ENCODE measurements at places on chromosomes 12 and 14. TPM values are rescaled to one million over a fixed set of nuclear protein-coding genes. Genes with fewer than 3 reads are reported as not detected.

DNA sequence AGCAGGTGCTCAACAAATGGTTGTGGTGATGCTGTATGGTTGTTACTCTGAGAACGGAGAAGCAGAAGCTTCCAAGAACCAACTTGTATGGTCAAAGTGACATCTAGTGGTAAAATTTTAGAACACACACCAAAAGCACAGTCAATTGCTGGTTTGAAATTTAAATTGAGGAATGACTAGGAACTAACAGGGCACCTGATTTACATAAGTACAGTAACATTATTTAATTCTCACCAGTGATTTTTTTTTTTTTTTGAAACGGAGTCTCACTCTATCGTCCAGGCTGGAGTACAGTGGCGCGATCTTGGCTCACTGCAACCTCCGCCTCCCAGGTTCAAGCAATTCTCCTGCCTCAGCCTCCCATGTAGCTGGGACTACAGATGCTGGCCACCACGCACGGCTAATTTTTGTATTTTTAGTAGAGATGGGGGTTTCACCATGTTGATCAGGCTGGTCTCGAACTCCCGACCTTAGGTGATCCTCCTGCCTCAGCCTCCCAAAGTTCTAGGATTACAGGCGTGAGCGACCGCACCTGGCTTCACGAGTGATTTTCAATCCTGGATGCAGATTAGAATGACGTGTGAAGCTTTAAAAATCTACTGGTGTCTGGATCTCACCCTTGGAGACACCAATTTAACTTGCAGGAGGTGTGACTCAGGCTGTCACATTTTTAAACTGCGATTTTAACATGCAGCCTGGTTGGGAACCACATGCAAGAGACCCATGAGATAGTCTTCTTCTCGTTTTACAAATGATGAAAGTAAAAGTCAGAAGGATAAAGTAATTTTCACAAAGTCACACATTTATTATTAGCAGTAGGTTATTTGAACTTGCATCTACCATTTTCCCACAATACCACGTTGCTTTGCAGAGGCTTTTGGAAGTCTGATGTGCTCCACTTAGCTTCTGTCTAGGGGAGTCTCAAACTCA, 14.1 kb upstream of the NUMB start:
- DNase-seq = no peak
- H3K27ac ChIP-seq = no peak overlapping the region
- no peaks in the 10 kb centered on the region for H3K27me3 ChIP-seq
- no peak overlapping the region for H3K4me3 ChIP-seq

DNA sequence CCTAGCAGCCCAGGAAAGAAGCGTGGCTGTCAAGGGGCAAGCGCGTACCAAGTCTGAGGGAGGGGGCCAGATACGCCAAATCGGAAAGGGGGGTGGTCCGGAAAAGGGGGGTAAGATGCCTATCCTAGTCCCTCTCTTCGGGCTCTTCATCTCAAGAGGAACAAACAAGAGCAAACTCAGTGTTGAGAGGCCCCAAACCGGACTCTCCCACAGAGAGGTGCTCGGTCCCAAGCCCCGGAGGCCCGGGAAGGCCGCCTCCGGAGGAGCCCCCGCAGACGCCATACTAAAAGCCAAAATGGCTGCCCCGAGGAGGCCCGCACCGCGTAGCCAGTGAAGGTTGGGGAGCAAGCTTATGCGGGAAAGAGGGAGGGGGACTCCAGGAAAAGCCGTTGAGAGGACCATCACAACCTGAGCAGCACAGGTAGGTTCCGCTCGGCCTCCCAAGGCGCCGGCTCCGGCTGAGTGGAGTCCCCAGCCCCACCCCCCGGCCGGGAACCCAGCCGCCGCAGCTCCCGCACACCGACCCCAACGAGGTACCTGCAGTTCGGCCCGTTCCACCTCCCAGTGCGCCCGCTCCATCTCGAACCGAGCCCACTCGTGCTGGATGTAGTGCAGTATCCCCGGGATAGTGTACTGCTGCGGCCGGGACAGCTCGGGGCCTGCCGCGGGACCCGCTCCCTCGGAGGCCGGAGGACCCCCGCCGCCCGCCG, at the start of gene AP4S1:
Gene AP4S1, plus strand, starts transcription at position 283 of the 710 bp plus-strand sequence. CDS start 40,548 bp downstream, outside the sequence.
- DNase-seq = peak; percentile 43
- H3K4me3 ChIP-seq = peak within 1 kb of the TSS; percentile 95
- H3K27ac ChIP-seq = peak within 1 kb of the TSS; percentile 100
- peaks cover 24% of the 10 kb centered on the region for H3K4me1 ChIP-seq
- H3K27me3 ChIP-seq = no peaks in the 10 kb centered on the region

DNA sequence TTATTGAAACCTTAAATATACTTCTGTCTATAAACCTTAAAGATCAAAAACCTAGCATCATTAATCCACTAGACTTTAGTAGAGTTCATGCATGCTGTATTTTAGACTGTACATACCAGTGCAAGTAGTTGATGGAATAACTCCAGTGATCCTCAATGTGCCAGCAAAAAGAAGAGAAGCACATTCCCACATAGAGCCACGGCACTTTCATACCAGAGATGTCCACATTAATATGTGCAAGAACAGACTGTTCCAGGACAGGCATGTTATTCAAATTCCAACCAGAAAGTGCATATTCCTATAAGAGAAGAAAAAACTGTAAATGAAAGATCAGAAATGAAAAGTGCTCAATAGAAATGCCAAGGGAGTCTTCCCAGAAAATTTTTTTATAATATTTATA, 55.0 kb downstream of the KDM5A start:
- H3K27ac ChIP-seq = no peak overlapping the region
- no peaks in the 10 kb centered on the region for H3K27me3 ChIP-seq
- H3K4me1 ChIP-seq = no peaks in the 10 kb centered on the region
- H3K4me3 ChIP-seq = no peak overlapping the region
- no peak for DNase-seq

GRCh38 chr14:105203057-105203531, 22.0 kb upstream of the NUDT14 start:
- H3K4me3 ChIP-seq = no peak overlapping the region
- no peaks in the 10 kb centered on the region for H3K36me3 ChIP-seq
- H3K27ac ChIP-seq = peak overlapping the region; percentile 83
- H3K4me1 ChIP-seq = peaks cover 65% of the 10 kb centered on the region

- no peak for DNase-seq
- no peak overlapping the region for H3K27ac ChIP-seq
- H3K27me3 ChIP-seq = no peaks in the 10 kb centered on the region
These were observed 8.8 kb upstream of the ZNF268 start for GRCh38 chr12:133172491-133172890.

- no peak overlapping the region for H3K27ac ChIP-seq
- H3K27me3 ChIP-seq = no peaks in the 10 kb centered on the region
- no peak for DNase-seq
- no peak overlapping the region for H3K4me3 ChIP-seq
These were observed 121.8 kb upstream of the NTF3 start for GRCh38 chr12:5310151-5310550.

- no peak for DNase-seq
- no peaks in the 10 kb centered on the region for H3K4me1 ChIP-seq
- no peaks in the 10 kb centered on the region for H3K27me3 ChIP-seq
- H3K4me3 ChIP-seq = no peak overlapping the region
- H3K27ac ChIP-seq = no peak overlapping the region
These were observed 195.1 kb downstream of the IPO8 start for GRCh38 chr12:30500532-30500931.

DNA sequence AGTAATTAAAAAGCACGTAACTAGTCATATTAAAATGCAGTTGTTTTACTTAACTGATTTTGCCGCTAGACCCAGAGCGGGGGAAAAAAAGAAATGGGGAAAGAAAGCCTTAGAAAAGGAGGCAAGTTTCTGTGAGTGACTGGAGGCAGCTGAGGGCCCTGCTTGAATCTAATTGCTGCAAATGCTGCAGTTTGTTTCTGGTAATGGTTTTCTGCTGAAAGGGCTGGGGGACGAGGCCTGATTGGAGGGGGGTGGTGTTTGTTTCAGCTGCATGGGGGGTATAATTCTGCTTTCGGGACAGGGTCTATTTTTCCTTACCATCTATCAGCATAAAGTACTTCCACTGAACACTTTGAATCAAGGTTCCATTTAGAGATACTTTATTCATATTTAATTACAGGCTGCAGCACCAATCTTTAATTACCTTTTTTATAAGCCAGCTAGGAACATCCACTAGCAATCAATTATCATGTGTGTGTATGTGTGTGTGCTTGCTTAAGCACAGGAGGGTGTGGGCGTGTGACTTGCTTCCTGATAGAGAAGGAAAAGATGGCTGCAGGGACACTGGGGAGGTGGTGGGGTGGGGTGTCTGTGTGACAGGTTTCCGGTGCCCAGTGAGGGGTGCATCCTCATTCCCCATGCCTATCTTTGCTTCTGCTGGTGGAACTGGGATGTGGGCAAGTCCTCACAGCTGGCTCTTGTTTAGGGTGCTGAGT, 83.4 kb downstream of the ADCK1 start:
- H3K27me3 ChIP-seq = no peaks in the 10 kb centered on the region
- no peak overlapping the region for H3K4me3 ChIP-seq
- no peak for DNase-seq
- H3K36me3 ChIP-seq = no peaks in the 10 kb centered on the region
- H3K4me1 ChIP-seq = no peaks in the 10 kb centered on the region
- H3K27ac ChIP-seq = no peak overlapping the region

- no peak overlapping the region for H3K4me3 ChIP-seq
- no peaks in the 10 kb centered on the region for H3K4me1 ChIP-seq
- no peak overlapping the region for H3K27ac ChIP-seq
- H3K36me3 ChIP-seq = no peaks in the 10 kb centered on the region
- no peaks in the 10 kb centered on the region for H3K27me3 ChIP-seq
These were observed 26.5 kb upstream of the CORO1C start for GRCh38 chr12:108757856-108758255.

DCP1B gene
- 5.7 TPM for polyA plus RNA-seq

EMP1 gene
- 83.0 TPM for polyA plus RNA-seq
